ENCODE measurements at places on chromosomes 3 and 15.
A peak's percentile ranks its signal among the peaks of the same experiment; 100 is the strongest.

DNA sequence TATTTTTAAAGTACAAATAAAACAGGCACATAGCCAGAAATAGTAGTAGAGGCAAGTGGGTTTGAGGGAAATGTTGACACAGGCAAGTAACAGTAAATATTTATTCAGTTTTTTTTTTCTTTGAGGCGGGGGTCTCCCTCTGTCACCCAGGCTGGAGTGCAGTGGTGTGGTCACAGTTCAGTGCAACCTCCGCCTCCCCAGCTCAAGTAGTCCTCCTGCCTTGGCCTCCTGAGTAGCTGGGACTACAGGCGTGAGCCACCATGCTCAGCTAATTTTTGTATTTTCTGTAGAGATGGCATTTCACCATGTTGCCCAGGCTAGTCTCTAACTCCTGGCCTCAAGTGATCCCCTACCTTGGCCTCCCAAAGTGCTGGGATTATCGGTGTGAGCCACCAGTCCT lies 43.5 kb downstream of the PHLDB2 start:
- no peak for DNase-seq

DNA sequence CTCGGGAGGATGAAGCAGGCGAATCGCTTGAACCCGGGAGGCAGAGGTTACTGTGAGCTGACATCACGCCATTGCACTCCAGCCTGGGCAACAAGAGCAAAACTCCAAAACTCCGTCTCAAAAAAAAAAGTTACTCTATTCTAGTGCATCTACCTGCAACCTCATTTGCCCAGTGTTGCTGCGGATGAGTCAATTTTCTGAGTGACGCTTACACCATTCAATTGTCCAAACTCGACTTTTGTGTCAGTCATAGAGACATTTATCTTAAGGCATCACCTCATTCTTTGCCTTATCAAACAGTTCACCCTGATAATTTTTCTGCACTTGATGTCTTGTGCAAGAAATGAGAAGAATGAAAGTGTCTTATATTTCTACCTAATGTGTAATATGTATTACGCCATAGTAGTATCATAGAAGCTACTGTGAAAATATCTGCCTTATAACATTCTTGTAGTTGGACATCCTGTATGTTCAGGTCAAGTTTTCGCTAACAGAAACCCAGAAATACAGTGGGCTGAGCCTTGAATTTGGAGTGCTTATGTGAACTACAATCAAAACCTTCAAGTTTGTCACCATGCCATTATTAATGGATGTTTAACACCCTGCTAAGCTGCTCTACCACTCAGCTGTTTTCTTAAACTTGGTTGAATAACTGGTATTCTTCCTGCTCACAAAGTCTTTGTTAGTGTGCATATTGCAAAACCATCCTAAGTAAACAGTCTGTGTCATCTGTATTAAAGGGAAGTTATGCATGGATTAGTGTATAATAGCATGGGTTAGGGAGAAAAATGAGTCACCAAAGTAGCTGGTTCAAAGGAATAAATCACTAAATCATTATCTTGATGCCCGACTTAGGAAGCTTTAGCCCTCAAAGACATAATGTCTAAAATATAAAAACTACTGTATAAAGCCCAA lies 531.0 kb upstream of the NR2F2 start:
- DNase-seq = peak; percentile 2

- no peak for DNase-seq
Observed at GRCh38 chr3:129533406-129533805, 5.0 kb downstream of the RHO start.

- no peak for DNase-seq
Observed at GRCh38 chr3:22980346-22980745, 222.8 kb upstream of the UBE2E2 start.

GRCh38 chr3:69081583-69082262 lies 1.6 kb upstream of the UBA3 start:
- no peak for DNase-seq

DNA sequence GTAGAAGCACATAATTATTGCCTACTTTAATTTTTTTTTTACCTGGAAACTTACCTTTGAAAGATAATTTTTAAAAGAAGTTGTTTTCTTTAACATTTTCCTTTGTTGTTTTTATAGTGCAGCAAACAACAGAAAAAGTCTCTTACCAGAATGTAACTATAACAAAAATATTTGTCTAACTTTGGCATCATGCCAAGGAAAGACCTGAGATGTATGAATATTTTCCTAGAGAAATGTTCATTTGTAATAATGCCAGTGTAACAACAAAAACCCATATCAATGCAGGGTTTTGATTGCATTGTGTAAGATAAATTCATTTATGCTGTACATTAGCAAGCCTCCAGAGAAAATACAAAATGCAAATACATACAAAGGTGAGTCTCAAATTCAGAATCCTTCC lies 775.7 kb downstream of the SI start:
- DNase-seq = no peak

- no peak for DNase-seq
Observed at GRCh38 chr15:62553911-62554563, 389.0 kb upstream of the C2CD4B start.

- DNase-seq = no peak
Observed at GRCh38 chr3:48915296-48915695, 3.3 kb upstream of the ARIH2 start.

DNA sequence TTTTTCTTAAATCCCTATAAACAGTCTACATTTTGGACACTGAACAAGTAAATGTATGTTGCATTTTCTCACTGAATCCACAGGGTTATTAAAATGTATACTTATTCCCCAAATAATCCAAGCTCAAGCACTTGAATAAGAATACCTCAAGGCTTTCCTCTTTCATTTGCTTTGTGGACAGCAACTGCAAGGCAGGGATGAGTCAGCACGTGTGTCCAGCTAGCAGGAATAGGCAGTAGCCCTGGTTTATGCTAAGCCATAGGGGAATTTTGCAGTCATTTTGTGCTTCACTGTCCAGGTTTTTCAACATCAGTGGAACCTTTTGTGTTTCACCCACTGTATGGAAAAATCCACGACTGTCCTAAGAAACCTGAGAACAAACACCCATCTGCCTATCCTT lies 96.7 kb upstream of the KCNMB2 start:
- peak; percentile 40 for DNase-seq

GRCh38 chr3:8817486-8817885 lies 48.1 kb upstream of the OXTR start:
- no peak for DNase-seq

GRCh38 chr3:160693191-160693590 lies 16.2 kb downstream of the ARL14 start:
- no peak for DNase-seq

DNA sequence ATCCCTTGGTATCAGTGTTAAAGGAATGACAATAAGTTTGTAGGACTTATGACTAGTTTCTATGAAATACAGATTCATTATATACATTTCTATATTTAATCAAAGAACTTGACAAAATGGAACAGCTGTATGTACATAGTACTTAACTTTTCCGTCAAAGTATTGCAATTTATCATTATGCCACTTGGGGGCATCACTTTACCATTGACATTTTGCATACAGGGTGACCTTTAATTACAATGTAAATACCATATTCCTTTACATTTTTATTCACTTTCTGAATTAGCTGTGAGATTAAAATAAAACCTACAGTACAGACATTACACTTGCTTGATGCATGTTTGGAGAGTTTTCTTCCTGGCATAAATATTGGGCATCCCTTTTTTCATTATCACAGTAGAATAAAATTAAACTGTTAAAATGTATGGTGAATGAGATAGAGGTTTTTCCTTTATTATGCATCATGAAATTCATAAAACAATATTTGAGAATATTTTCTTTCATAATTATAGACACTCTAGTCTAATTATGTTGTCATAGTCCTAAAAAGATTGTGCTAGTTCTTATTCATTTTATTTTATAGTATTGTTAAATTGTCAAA lies 6.9 kb downstream of the NEK11 start:
- DNase-seq = no peak

GRCh38 chr15:99239545-99240198 lies 9.7 kb downstream of the TTC23 start:
- DNase-seq = no peak

DNA sequence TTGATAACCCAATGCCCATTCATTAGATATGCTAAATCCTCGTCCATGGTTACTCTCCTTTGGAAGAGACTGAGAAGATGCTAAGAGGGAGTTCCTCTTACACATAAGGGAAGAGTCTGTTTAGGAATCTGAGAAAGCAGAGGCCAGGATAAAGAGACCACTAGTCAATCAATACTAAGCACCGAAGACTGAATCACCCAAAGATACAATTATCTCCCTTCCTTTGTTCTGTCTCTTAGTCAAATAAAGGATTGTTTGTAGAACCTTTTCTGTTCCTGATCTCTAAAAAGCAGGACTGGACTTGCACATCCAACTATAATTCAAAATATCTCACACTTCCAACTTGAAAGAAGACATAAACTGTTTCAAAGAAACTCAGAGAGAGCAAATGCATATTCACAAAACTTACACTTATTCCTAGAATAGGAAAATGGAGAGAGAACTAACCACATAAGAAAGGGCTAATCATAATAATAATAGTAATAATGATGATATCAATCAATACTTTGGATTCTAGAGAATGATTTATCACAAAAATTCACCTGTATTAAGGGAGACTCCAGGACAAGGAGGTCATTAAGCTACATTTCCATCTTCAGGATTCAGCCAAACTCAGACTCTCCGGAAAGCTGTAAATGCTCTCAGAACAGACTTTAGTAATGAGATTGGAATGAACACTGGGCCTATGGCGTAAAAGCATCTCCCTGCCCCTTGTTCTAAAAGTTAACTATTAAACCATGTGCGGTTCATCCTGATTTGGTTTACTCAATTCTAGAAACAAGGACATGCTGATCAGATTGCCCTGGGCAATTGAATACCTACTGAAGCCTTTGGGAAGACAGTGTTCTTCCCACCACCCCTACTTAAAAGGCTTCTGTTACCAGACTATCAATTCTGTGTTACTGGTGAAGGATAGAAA lies 401.5 kb downstream of the ZBTB20 start:
- peak; percentile 20 for DNase-seq

DNA sequence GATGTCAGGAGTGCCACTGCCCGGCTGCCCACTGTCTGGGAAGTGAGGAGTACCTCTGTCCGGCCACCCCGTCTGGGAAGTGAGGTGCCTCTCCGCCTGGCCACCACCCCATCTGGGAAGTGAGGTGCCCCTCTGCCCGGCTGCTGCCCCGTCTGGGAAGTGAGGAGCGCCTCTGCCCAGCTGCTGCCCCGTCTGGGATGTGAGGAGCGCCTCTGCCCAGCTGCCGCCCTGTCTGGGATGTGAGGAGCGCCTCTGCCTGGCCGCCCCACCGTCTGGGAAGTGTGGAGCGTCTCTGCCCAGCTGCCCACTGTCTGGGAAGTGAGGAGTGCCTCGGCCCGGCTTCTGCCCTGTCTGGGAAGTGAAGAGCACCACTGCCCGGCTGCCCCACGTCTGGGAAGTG lies 3.3 kb downstream of the COX17 start:
- no peak for DNase-seq

DNA sequence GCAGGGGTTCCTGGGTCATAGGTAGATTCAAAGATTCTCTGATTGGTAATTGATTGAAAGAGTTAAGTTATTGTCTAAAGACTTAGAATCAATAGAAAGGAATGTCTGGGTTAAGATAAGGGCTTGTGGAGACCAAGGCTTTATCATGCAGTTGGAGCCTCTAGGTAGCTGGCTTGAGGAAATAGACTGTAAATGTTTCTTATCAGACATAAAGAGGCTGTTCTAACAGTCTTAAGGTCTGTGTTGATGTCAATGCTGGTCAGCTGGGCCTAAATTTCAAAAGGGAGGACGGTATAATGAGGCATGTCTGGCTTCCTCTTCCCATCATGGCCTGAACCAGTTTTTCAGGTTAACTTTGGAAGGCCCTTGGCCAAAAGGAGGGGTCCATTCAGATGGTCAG lies 48.9 kb downstream of the GASK1A start:
- no peak for DNase-seq

GRCh38 chr3:72487078-72487765 lies 361.0 kb downstream of the SHQ1 start:
- DNase-seq = peak; percentile 63

DNA sequence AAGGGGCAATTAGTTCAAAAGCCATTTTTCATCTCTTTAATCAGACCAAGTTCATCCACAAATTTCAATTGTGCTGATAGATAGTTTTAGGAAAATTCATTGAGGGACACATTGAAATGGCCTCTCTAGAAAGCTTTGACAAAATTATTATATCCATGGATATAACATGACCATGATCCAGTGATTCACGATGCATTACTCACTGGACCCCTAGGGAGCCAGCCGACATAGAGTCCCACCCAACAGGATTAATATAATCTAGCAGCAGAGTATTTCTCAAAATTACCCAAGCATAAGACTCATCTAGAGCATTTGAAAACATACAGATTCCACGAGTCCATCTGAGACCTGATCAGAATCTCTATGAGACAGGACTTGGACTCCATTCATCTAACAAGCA lies 100.3 kb downstream of the FRMD5 start:
- DNase-seq = peak; percentile 32

DNA sequence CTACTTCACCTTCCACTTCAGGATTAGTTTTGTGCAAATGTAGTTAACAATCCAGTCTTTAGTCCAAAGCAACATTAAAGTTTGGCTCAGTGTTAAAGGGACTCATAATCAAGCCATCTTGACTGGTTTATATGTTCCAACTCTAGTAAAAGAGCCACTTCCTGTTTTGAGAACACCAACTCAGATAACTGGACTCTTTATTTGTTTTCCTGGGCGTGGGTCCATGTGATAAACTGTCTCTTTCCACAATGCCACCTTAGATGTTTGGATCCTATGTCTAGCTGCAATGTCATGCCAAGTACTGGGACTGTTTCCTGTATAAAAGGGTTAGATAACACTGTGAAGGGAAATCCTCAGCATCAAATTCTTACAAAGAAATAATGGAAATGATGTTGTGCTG lies 545.0 kb downstream of the PYDC2 start:
- no peak for DNase-seq

GRCh38 chr3:52998771-52999513 lies 46.9 kb downstream of the SFMBT1 start:
- DNase-seq = no peak

GRCh38 chr15:99453637-99454030 lies 112.2 kb upstream of the MEF2A start:
- DNase-seq = no peak

DNA sequence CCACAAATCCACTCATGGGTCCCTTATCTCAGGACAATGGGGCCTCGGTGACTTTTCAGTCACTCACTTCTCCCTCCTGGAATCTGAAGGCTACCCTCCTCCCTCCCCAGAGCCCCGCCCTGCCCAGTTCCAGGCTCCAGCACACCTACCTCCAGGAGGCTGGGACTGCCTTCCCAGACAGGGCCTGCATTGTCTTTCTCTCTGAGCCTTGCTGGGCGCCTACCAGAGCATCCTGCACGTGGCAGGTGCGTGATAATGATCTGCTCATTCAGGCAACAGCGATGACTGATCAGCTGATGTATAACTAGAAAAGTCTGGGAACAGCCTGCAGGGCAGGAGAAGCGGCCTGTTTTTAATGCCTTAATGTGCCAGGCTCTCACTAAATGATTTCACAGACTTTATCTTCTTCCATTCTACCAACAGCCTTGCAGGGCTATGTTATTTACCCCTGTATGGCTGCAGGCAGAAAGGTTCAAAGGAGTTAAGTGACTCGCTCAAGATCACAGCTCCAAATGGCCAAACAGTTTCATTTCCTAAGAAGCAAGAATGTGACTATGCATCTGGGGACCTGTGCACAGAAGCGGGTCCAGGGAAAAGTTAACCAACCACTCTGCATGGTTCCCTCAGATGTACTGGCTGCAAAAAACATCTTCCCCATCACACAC lies 6.3 kb downstream of the ADAMTS17 start:
- DNase-seq = no peak

GRCh38 chr15:84947947-84948830 lies 33.5 kb upstream of the PDE8A start:
- DNase-seq = peak; percentile 58

All from H54 (cell line).